ENCODE measurements at places on chromosomes 7 and 10.

GRCh38 chr7:23852135-23852534, 142.1 kb downstream of the STK31 start:
- no peak for DNase-seq

- no peak for DNase-seq
Observed at GRCh38 chr7:30980194-30980593, 16.4 kb downstream of the GHRHR start.

GRCh38 chr7:22291977-22292376, 65.0 kb downstream of the RAPGEF5 start:
- peak; percentile 30 for DNase-seq

DNA sequence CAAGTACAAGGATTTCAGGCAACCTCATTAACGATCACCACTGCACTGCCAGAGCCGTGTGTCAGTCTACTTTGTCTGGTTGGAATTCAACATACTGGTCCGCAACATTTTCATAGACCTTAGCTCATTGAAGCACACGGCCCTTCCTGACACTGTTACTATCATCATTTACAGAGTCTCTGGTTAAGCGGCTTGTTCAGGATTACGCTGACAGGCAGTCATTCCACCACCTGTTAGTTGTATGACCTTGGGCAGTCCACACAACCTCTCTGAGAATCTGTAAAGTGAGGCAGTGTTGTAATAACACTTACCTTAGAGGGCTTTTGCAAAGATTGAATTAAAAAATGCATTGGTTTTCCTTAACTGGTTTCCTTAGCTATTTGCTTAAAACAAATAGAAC, 112.6 kb downstream of the AOAH start:
- DNase-seq: no peak

DNA sequence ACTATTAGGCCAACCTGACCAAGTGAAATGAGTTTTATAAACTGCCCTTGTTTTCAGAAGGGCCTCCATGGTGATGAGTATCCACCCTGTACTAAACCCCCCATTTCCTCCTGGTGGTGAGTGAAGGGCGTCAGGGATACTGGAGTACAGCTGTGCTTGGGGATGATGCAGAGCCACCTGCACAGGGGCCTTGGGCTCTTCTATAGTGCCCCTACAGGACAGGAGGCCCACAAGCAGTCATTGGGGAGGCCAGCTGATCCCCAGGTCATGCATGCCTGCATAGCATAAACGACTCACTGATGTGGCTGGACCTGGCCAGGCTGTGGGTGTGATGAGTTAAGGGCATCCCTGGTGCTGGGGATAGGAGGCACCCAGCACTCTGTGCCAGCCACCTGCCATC, 114.1 kb upstream of the CELF2 start:
- no peak for DNase-seq

DNA sequence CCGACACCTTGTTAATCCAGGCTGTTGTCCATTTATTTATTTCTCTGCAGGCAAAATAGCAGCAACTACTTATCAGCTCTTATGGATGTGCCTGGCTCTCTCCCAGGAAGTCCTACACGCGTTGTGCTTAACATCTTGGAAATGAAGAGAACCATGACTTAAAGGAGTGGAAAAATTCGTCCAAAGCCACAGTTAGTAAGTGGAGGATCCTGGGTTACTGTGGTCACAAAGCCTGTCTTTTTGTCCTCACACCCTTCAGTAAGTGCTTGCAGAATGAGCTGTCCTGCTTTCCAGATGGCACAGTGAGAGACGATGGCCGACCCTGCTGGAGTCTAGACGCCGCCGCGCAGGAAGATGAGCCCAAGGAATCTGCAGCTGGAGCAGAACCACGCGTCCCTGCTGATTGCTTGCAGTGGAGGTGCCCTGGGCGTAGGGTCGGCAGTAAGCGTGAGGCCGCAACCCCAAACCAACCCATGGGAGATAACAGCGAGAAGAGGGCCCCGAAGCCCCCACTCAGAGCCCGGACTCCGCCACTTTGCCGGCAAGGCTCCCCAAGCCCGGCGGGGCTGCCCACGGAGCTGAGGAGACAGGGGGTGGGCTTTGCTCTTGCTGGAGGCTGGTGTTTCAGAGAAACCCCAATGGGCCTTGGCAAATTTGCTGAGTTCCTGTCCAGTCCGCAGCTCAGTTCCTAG, 178.6 kb downstream of the CXCL12 start:
- DNase-seq: no peak

- no peak for DNase-seq
Observed at GRCh38 chr10:62231371-62231770, 37.3 kb downstream of the RTKN2 start.

DNA sequence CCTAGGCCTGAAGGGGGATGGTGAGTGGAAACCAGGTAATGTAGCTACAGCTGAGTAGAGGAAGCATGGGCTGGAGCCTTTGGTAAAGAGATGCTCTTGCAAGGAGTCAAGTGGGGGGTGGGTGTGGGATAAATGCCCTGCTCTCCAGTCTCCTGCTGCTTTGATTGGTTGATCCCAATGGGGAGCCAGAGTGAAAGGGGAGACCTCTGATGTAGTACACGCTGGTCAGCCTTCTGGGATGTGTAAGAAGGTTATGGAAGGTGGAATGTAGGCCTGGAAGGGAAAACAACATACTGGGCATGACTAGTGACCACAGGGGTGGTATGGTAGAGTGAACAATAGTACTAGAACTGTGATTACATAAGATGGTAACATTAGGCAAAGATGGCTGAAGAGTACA, 44.3 kb downstream of the TET1 start:
- DNase-seq: no peak

DNA sequence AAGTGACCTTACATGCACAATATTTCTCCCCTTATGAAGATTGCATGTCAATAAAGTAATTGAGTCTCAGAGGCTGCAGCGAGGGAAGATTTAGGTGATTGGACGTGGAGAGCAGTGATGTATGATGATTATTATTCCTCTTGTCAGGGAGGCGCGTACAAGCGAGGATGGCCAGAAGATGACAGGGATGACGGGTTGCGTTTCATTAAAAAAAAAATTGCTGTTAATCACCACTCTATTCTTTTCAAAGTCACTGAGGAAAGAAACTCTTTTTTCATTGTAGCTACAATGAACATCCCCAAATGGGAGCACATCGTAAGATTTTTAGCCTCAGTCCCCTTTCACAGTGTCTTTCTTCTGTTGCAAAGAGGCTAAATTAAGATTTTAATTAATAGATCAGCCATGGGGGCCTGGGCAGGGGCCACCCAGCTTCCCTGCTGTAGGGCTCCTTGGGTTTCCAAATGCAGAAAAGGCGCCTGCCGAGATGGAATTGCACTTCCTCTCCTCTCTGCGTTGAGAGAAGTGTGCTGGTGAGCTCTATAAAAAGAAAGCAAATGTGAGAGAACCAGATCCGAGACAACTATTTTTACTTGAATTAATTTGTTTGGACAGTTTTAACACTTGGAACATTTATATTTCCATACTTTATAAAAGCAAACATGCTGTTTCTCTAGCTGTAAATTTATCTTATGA, 998.1 kb downstream of the LRMDA start:
- no peak for DNase-seq

GRCh38 chr7:98396768-98397167, 4.1 kb downstream of the BAIAP2L1 start:
- DNase-seq: no peak

- DNase-seq: no peak
Observed at GRCh38 chr7:152106990-152107389, 81.5 kb downstream of the GALNT11 start.

GRCh38 chr7:46279290-46279689, 358.2 kb upstream of the IGFBP3 start:
- no peak for DNase-seq

DNA sequence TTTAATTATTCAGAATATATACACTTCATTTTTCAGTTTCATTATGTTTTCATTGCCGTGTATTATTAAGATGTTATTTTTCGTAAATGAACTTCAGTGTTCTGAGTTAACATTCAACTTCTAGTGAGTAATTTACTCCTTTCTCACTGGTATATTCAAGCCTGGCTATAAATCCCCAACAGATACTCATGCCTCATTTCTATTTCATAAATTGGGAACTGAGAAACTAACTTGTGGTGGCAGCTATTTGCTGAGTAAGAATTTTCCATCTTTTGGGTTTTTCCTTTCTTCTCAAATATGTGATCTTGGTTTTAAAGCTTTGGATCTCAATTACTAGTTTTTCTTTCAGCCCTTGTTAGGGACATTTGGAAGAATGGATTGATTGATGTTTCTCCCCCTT, 281.1 kb downstream of the CDK14 start:
- no peak for DNase-seq

GRCh38 chr10:110641256-110641655, 2.9 kb upstream of the RBM20 start:
- peak; percentile 74 for DNase-seq

DNA sequence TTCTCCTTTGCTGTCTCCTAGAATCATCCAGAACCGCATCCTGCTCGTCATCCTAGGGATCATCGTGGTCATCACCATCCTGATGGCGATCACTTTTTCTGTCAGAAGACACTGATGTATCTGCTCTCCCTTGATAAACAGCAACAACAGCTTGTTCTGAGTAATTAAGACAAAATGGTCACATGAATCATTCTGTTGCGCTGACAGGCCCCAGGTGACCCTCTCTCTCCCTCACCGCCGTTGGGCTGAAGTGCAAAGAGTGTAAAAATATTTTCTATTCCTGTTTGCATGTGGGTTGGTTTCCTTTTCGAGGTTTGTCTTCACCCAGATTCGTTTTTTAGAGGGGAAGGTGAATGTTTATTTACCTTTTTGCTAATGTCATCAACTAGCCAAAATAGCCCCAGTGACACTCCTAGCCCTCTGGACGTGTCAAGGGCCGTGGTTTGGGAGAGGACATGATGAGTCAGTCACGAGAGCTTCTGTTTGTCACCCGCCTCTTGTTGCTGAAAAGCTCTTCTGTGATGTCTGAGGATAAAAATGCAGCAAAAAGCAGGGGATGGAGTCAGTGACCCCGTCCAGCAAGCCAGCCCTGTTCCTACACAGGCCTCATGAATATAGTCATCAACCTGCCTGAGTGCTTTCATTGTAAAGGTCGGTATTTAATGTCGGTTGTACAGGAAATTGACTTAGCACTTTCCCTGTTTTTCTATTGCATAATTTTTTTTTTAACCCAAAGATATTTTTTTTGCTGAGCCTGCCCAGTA, 134.6 kb upstream of the TCF7L2 start:
- no peak for DNase-seq

DNA sequence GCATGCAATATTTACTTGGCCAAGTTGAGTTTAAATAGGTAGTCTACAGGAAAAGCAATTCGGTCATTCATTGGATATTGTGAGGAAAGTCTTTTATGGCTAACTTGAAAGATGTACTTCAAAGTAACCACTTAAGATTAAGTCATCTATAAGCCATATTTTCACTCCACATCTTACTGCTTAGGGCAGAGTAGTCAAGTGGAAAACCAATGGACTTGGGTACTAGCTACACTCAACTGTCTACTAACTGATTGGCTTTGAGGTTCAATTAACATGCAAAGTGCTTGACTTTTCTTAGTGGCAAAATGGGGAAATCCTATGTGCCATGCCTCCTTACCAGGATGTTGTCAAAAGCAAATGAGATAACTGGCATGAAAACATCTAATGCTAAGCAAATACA, 51.0 kb downstream of the CAV1 start:
- no peak for DNase-seq

- DNase-seq: no peak
Observed at GRCh38 chr7:114062810-114063209, 144.0 kb upstream of the PPP1R3A start.

DNA sequence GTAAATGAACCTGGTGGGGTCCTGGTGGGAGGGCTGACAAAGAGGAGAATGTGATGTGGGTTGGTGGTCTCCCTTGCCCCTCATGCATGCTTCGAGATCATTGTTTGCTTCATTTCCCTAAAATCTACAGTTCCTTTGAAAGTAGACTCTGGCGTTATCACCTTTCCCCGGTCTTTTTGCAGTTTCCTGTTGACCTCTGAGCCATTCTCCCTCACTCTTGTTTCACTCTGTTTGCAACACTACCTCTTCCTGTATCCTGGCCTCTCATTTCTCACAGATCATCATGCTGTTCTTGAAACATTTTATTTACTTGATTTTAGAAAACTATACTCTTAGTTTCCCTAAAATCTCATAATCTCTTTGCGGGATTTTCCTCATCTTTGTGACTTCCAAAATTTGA, 179.8 kb downstream of the WNT2 start:
- no peak for DNase-seq

DNA sequence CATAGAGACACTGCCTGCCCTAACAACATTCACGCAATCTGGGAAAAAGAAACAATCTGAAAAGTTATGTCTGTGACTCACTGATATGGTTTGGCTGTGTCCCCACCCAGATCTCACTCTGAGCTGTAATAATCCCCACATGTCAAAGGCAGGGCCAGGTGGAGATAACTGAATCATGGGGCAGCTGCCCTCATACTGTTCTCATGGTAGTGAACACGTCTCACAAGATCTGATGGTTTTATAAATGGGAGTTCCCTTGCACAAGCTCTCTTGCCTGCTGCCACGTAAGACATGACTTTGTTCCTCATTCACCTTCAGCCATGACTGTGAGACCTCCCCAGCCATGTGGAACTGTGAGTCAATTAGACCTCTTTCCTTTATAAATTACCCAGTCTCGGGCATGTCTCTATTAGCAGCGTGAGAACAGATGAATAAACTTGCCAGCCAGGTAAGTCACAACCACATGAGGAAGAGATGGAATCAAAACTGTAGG, 341.5 kb upstream of the AOAH start:
- DNase-seq: no peak

DNA sequence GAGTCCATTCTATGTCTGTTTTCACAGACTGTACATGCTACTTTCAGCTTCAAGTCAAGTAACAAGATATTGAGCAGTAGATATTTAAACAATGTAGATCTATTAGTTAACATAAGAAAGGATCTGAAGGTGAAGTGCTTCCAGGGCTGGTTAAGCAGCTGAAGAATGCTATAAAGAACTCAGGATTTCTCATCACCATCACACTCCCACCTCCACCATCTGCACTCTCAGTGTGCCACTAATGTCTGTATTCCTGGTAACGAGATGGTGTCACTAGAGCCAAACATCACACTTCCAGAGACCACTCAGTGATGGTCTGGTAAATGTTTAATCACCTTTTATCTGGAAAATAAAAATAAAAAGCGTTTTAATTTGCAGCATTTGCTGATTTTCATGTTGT, 224.0 kb upstream of the FERD3L start:
- no peak for DNase-seq

- no peak for DNase-seq
Observed at GRCh38 chr7:26449175-26450165, 157.8 kb downstream of the SNX10 start.

GRCh38 chr10:44184633-44185314, 200.1 kb downstream of the CXCL12 start:
- DNase-seq: no peak

- DNase-seq: no peak
Observed at GRCh38 chr7:124777268-124777667, 11.7 kb upstream of the GPR37 start.

All from glutamatergic neuron (in vitro differentiated cells).